Hematopoietic multipotent progenitor cell treated with erythropoietin and hydrocortisone succinate and interleukin-3 and kit ligand, for 15 days (in vitro differentiated cells): ENCODE measurements at places on chromosomes 12 and 14.
A peak's percentile ranks its signal among the peaks of the same experiment; 100 is the strongest.

GRCh38 chr14:56294128-56294527 lies 175.9 kb downstream of the PELI2 start:
- no peak for DNase-seq

DNA sequence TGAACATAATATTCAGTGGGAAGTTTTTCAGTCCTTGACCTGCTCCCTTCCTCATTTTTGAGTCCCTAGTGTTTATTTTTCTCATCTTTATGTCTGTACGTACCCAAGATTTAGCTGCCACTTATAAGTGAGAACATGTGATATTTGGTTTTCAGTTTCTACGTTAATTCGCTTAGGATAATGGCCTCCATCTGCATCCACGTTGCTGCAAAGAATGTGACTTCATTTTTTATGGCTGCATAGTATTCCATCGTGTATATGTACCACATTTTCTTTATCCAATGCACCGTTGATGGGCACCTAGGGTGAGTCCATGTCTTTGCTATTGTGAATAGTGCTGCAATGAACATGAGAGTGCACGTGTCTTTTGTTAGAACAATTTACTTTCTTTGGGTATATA lies 30.3 kb downstream of the MIA2 start:
- DNase-seq = no peak

- no peak for DNase-seq
Measured at GRCh38 chr14:38158468-38158867, 49.2 kb upstream of the SSTR1 start.

GRCh38 chr12:127640181-127640886 lies 626.6 kb upstream of the TMEM132C start:
- DNase-seq = no peak

GRCh38 chr14:44081146-44081545 lies 425.9 kb downstream of the FSCB start:
- no peak for DNase-seq

DNA sequence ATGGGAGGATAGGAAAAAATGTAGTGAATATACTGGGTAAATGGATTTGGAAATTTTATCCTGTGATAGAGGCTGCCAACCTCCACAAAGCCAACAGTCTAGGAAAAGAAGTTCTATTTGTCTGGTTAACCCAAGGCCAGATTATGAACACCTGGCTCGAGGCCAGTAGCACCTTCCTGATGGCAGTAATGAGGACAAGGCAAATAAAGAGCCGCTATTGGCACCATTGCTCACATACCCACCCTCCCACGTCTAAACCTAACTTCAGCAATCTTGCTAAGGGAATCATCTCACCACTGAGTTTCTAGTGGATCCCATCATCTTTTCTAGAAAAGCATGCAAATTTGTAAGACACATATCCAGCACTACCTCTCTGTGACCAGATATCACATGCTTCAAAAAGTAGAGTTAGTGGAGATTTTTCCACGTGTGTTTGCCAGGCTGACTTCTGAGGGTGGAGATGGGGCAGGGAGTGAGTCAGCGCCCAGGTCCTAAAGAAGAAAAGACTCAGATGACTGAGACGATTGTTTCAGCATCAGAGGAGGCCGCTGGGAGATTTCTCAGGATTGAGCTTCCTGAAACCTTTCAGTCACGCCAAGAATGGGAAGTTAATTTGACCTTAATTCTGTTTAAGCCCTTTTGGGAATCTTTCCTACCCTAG lies 362.9 kb downstream of the EMP1 start:
- DNase-seq = no peak

- DNase-seq = no peak
Measured at GRCh38 chr12:131391399-131391798, 319.5 kb upstream of the SFSWAP start.

DNA sequence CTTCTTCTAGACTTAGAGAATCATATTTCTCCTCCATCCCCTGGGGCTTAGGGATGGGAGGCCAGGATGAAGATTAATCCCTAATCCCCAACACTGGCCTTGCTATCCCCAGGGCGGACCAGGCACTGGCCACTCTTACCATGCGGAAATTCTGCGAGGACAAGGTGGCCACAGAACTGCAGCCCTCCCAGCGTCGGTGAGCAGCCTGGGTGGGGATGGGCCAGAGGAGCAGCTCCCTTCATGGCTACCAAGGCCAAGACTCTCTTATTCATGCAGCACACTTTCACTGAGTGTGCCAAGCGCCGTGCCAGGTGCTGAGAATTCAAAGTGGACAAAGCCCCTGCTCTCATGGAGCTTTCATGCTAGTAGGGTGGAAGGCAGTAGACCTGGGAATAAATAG lies 7.0 kb downstream of the TNS2 start:
- DNase-seq = no peak

DNA sequence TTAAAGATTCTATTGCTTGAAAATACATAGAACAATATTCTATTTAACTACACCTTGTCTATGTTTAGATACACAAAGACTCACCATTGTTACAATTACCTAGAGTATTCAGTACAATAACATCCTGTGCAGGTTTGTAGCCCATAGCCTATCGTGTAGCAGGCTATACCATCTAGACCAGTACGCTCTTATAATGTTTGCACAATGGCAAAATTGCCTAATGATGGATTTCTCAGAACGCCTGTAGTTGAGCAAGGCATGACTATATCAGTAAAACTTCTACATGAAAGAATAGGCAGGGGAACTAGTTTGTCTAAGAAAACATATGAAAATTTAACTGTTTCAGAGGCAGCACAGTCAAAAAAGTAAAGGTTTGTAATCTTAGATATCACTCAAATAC lies 375.9 kb downstream of the DAD1 start:
- no peak for DNase-seq

DNA sequence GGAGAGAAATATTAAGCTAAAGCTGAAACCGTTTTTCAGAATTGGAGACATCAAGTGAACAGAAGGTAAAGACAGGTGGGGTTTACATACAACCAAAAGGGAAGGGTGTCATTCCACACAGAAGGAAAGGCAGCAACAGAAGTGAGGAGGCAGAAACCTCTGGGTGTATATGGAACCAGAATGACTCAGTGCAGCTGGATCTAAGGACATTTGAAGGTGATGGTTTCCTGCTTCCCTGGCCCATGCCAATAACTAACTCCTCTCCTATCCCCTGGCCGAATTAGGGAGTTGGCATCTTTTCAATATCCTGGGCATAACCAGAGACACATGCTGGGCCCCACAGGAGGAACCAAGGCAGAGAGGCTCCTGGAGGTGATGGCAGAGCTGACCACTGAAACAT lies 8.4 kb downstream of the NCKAP5L start:
- DNase-seq = no peak

- no peak for DNase-seq
Measured at GRCh38 chr14:52463375-52463774, 88.9 kb downstream of the TXNDC16 start.

GRCh38 chr12:27015730-27016076 lies 1.5 kb upstream of the TM7SF3 start:
- DNase-seq = peak; percentile 80

DNA sequence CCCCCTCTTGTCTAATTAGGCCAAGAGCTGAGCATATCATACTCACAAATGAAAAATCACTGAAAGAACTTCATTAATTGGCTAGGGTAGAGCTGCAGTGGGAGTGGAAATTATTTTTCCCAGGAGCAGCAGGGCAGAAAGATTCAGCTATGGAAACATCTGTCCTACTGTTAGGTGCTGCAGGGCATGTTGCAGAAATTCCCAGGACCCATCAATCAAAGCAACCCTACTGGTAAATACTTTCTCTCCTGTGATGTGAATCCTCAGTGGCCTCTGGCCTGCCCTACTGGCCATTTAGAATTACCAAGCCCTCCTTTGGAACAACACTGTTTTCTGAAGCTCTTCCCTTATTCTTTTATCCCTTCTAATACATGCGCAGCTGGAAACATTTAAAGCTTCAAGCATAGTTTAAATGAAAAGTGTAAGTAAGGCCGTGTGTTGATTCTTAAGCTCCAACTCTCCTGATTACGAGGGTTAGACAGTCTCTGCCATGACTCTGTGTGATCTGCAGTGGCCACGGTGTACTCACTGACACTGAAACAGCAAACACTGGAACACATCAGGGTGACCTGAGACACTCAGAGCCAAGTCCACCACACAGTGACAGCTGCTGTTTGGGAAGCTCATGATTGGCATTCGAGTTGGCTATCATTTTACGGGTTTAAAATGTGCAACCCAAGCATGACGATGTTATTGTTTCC lies 62.6 kb upstream of the TMCC3 start:
- no peak for DNase-seq

GRCh38 chr12:89019439-89020120 lies 332.7 kb downstream of the DUSP6 start:
- DNase-seq = peak; percentile 62

DNA sequence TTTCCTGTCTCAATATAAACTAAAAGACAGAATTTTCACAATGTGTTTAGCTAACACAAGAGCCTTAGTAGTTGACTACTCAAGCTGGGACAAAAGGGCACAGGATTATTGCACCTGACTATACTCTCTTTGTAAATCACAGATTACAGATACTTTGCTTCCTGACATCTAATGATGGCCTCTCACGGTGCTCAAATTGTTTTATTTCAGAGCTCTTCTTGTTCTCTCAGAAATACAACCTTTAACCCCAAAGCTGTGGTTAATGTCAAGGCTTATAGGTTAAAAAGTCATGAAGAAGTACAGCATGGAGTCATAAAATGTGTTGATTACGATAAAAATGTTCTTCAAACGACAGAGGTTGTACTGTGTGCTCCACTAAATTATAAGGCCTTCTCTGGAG lies 89.9 kb upstream of the CPNE8 start:
- DNase-seq = no peak

DNA sequence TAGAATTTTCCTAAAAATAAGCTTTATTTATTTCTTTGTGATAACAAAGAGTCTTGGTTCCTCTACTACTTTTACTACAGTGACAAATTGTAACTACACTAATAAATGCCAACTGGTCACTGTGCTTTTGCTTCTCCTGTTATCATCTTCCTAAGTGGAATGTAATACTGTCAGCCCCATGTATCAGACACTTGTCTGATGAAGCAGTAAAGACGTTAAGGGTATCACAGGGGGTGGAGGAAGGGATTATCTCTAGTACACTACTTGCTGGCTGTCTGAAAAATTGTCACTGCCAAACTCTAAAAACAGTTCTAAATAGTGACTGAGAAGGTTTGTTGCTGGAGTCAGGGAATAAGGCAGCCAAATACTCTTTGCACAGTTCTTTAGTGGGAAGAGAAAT lies 11.3 kb downstream of the ASB8 start:
- DNase-seq = peak; percentile 24

DNA sequence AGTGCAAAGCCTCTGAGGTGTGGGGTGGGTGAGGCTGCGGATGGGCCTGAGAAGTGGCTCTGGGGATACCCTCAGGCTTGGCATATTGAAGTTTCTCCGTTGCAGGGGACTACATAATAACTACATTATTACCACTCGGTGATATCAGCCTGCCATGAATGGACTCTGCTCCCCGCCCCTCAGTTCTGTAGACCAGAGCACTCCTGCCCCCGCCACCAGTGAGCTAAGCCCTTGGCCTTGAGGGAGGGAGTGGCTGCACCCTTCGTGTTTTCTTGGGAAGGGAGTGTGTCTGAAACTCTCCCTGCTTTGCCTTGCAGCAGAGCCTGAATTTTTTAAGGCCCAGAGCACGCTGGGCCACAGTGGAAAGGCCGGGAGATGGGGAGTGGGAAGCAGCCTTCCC lies 1.7 kb downstream of the ORAI1 start:
- DNase-seq = no peak

DNA sequence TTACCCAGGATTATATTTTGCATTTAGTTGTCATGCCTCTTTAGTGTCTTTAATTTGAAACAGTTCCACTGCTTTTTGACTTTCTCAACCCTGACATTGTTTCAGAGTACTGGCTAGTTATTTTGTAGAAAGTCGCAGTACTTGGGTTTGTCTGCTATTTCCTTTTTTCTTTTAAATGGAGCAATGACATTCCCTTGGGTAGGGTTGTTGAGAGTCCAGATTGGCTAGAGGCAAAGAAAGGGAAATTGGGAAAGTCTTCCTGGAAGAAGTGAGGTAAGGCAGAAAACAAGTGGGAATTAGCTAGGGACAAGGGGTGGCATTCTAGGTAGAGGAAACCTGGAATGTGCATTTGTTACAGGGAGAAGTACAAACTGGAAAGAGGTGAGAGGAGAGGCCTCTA lies 245.9 kb downstream of the EMP1 start:
- no peak for DNase-seq

DNA sequence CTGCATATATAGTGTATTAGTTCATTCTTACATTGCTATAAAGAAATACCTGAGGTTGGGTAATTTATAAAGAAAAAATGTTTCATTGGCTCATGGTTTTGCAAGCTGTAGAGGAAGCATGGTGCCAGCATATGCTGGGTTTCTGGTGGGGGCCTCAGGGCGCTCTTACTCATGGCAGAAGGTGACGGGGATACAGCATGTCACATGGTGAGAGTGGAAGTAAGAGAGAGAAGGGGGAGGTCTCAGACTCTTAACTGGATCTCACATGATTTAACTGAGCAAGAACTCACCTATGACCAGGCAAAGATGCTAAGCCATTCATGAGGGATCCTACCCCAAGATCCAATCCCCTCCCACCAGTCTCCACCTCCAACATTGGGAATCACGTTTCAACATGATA lies 15.9 kb upstream of the PAWR start:
- no peak for DNase-seq

DNA sequence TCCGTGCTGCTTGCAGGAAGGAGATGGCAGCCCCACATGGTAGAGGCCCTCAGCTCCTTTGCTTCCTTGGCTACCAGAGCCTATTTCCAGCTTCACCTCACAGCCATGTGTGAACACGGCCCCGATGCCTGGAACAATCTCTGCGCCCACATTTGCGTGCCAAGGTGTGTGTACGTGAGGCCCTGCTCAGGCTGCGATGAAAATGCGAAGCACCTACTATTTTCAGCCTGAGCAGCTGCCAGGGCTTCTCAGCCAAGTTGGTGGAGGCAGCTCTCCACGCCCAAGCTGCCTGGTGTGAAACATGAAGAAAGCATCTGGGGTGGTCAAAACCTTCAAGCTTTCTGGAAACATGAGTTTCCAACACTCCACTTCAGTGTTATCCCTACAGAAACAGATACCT lies 177.8 kb upstream of the EGLN3 start:
- no peak for DNase-seq

DNA sequence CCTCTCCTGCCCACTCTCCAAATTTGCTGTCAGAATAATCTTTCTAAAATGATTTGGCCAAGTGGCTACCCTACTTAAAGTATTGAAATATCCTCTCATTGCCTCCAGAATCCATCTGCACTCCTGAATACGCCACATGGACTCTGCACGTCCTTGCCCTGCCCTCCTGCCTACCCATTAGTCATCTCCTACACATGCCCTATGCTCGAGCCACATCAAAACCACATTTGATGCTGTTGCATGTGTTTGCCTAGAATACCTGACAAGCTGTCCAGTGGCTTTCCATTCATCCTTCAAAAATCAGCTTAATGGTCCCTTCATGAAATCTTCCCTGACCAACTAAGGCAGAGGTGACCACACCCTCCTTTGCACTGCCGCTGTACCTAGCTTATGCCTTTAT lies 17.0 kb downstream of the VCPKMT start:
- DNase-seq = no peak
